ENCODE measurements at places on chromosomes 7 and 10.

DNA sequence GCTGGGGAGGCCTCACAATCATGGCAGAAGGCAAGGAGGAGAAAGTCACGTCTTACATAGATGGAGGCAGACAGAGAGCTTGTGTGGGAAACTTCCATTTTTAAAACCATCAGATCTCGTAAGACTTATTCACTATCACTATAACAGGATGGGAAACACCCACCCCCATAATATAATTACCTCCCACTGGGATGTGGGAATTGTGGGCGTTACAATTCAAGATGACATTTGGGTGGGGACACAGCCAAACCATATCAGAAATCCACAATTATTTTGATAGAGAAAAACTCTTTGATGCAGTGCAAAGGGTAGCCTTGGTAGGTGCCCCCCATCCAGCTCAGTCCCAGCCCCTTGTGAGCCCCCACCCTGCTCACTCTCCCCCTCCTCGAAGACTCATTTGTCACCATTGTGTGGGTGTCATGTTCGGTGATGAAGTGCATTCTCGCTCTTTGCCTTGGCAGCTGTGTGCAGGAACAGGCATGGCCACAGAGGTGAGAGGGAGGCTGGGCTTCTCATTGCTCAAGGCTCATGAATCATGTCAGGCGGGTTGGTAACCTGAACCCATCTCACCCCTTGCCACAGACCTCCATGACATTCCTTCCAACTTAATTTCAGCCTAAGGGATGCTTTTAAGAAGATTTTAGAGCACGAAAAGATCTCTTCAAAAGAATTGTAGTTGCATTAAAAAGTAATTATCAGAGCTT is 75.9 kb downstream of the BUB3 start:
- no peak for DNase-seq

DNA sequence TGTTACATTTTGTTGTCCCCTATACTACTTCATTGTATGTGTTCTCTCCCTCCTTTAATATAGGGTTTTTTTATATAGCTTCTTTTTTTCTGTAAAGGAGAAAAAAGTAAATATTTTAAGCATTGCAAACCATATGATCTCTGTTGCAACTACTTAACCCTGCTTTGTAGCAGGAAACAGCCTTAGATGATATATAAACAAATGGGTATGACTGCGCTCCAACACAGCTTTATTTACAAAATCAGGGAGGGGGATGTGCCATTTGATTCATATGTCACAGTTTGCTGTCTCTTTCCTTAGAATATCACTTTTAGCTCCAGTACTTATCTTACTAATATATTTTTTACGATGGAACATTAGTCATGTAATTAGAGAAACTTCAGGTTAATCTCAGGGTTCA is 155.2 kb upstream of the GNAI1 start:
- DNase-seq: no peak

- DNase-seq: no peak
Observed at GRCh38 chr7:30750683-30751650, 968 bp upstream of the INMT start.

- DNase-seq: no peak
Observed at GRCh38 chr7:27051451-27051850, 44.3 kb downstream of the HOXA1 start.

DNA sequence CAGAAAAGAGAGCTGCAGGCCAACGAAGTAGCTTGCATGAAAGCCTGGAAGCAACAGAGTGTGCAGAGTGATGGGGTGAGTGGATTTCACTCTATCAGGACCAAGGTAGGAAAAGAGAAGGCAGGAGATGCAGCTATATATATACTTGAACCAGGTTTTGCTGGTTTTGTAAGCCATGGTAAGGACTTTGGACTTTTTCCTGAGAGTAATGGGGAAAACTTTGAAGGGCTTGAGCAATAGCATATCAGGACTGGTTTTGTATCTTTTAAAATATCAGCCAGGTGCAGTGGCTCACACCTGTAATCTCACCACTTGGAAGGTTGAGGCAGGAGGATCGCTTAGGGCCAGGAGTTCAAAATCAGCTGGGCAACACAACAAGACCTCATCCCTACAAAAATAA is 120.6 kb upstream of the NRP1 start:
- DNase-seq: no peak

DNA sequence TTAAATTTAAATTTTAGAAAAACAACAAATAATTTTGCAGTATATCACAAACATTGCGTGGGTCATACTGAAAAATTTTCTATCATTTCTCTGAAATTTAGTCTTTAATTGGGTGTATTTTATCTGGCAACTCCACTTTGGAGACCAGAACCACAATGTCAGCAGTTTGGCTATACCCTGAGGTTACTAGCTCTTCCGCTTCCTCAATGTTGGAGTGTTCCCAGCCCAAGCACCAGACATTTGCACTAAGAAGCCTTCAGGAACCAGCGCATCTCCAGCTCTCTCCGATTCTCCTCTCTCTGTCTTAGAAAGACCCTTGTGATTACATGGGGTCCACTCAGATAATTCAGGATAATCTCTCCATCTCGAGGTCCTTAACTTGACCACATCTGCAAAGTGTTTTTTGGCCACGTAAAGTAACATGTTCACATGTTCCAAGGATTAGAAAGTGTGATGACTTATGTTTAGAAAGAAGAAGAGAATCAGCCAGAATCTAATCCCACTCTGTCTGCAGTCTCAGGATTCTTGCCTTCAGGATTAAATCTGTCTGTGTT is 43.1 kb upstream of the ADRB1 start:
- no peak for DNase-seq

DNA sequence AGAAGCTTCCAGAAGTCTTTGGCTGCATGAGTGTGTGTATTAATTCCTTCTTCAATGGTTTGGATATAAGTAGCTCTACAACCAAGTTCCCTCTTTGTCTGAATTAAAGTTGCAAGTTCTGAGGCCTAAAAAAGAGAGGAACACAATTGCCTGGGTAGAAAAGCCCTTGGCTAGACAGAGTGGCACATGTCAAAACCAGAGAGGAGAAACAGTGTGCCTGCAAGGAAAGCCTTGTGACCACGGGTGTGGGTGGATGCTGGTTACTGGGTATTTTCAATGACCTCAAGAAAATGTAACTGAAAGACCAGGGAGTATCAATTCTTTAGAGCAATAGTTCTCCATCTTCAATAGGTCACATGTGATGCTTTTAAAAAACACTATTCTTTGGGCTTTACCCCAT is 148.3 kb downstream of the SVIL start:
- DNase-seq: no peak

DNA sequence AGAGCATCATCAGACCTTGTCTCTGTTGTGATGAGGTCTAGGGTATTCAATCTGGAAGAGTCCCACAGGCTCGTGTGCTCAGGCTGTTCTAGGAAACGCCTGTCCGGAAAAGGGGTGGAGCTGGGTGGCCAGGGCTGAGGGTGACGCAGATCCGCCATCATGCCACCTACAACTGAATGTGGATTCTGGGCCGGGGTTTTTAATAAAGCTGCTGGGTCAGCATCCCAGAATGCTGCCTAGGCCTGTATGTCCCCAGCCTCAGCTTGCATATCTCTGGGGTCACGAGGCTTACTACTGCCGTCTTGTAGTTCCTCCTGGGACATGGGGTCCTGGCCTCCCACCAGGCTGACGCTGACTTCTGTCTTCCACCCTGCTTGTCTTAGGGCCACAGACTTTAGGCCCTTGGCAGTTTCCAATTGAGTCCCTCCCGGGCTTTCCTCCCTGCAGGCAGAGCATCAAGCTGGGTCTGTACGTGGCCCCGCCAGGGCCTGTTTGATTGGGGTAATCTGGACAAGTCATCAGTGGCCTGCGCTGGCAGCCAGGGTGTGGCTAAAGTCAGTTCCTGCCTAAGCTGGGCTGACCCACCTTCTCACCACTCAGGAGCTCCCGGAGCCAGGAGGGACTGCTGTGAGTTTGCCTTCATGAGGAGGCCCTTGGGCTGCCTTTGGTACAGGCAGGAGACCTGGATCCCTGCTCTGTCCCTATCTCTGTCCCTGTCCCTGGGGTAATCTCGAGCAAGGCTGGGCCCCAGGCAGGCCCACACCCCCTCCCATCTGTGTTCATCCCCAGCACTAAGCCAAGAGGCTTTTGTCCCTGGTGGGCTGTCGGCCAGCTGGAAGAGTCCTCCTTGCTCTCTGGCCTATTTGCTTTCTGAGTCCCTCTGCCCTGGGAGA is 79.9 kb downstream of the ZMIZ1 start:
- no peak for DNase-seq

GRCh38 chr7:55569269-55569663 is 3.0 kb downstream of the VOPP1 start:
- DNase-seq: no peak

GRCh38 chr7:52799817-52800216 is 235.6 kb upstream of the POM121L12 start:
- DNase-seq: no peak

DNA sequence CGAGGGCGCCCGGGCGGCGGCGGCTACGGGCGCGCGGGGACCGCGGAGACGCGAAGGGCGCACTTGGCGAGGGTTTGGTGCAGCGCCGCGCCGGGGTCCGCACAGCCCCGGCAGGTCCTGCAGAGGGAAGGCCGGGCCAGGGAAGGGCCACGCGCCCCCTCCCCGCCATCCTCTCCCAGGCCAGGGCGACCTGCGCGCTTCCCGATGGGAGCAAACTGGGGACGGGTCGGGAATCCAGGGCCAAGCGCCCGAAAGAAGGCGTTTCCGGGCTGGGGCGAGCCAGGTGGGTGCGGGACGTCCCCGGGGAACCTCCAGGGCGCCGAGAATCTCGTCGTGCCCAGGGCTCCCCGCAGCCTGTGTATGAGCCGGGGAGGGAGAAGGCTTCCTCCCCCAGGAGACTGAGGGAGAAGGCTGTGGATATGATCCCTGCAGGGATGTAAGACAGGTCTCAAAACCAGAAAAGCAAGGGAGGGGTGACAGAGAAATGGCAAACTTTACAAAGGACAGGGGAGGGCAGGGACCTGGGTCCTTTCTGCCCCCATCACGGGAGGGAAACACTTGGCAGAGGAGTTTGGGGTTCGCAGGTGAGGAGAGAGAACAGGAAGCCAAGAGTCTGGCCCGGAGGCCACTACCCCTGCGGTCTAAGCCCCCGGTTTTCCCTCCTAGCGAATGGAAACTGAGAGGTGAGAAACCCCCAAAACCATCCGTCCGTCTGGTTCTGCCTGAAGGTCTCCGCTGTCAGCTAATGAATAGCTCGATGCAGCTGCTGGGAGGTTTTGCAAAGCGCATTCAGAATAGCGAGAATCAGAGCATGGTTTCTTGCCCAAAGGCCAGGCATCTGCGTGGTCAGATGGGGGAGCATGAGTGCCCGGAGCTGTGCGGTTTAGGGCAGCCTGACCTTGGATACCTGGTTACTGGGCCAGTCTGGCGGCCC is 674 bp downstream of the AMZ1 start:
- DNase-seq: no peak

DNA sequence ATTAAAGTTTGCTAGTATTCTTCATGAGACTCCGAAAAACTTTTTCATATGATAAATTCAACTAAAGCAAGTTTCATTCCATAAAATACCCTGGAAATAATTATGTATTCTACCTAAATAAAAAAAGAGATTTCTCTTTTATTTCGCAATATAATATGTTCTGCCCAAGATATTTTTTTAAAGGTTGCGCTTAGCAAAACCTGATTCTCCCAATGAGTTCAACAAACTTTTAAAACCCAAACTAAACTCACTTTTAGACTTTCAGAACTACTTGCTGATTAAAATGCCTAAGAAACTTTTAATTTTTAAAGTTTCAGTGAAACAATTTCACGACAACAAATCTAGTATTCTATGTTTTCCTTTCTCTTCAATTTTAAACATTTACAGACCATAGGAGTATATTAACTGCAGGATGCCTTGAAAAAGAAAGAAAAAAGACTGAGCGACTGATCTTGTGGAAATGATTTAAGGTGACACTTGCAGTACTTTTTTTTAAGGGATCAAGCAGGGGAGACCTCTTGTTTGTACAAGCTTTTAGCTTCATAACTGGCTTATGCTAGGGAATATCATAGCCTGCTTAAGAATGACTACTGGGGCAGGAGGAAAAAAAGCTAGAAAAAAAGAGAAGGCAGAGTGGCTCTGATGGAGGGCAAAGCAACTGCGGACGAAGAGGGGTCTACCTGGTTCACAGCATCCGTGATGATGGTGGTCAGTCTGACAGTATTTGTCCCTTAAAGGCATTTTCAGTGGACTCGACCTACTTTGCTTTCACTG is 1.5 kb downstream of the ZNF800 start:
- no peak for DNase-seq

GRCh38 chr10:71735709-71736569 is 16.4 kb upstream of the C10orf105 start:
- peak; percentile 52 for DNase-seq

DNA sequence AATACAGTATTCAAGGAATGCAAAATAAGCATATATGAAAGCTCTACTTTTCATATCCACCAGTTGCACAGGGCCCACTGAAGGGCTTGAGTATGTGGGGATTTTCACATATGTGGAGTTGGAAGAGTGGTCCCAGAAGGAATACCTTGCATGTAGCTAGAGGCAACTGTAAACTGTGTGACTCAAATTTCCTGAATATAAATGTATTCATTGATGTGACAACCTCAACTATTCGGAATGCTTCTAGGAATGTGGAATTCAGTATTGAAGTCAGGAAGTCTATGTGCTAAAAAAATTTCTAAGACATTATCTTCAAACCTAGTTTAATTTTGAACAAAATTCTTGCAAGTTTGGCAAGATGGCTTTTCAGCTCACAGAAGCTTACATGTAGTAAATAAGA is 695.5 kb upstream of the SEMA3D start:
- DNase-seq: no peak

DNA sequence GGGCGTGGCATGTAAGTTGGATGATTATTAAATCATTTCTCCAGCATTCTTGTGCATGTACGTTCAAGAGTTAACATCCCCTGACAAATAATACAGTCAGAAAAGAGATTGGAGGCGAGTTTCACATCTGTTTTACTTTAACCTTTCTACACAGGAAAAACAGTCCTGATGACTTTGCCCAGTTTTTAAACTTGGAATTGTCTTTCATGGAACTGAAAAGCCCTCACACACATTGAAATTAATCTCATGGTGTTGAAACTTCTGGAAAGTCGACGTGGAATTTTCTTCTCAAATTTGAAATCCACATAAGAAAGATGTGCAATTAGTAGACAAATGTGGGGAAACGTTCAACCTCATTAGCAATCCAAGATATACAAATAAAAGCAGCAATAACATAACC is 31.2 kb upstream of the ZNF438 start:
- DNase-seq: no peak

DNA sequence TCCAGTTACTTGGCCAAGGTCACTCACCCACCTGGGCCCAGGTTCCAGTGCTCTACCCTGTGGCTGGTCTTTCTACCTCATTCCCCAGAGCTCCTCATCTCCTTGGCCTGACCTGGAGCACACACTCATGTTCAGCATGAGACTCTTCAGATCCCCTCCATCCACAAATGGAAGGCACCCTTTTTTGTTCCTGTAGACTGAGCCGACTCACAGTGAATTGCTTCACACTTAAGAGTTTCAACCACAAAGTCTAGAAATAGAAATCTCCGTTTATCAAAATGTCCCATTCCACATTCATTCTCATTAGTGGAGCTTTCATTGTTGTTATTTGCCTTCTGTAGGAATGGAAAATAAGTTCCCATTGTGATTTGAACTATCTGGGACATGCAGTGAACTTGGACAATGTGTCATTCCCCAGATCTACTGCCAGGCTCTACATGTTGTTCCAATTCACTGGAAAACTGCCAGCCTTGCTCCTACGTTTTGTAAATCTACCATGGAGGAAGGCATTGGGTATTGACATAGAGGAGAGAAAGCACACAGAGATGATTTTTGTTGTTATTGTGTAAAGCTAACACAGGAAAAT is 125.3 kb upstream of the CELF2 start:
- DNase-seq: no peak

Measured in activated naive CD4-positive, alpha-beta T cell treated with Interleukin-2 at 50 U/mL for 16 hours (primary cell).